ENCODE measurements at places on chromosomes 16 and 17. TPM values are rescaled to one million over a fixed set of nuclear protein-coding genes. Genes with fewer than 3 reads are reported as not detected.

Gene PRSS22
- 10.3 TPM for total RNA-seq

- peak overlapping the region; percentile 31 for H3K27ac ChIP-seq
- H3K4me3 ChIP-seq = no peak overlapping the region
- H3K27me3 ChIP-seq = no peaks in the 10 kb centered on the region
- H3K36me3 ChIP-seq = no peaks in the 10 kb centered on the region
- H3K4me1 ChIP-seq = no peaks in the 10 kb centered on the region
- peak; percentile 60 for DNase-seq
Observed at GRCh38 chr17:68646626-68647526, 45.7 kb upstream of the FAM20A start.

GRCh38 chr17:17398188-17398942 lies 78.4 kb upstream of the MED9 start:
- H3K27ac ChIP-seq = no peak overlapping the region
- H3K36me3 ChIP-seq = no peaks in the 10 kb centered on the region
- no peaks in the 10 kb centered on the region for H3K4me1 ChIP-seq
- no peaks in the 10 kb centered on the region for H3K27me3 ChIP-seq
- no peak overlapping the region for H3K4me3 ChIP-seq

GRCh38 chr16:56409195-56409594 lies 16.1 kb downstream of the AMFR start:
- no peak overlapping the region for H3K4me3 ChIP-seq
- DNase-seq = no peak
- H3K4me1 ChIP-seq = peaks cover 10% of the 10 kb centered on the region
- no peaks in the 10 kb centered on the region for H3K27me3 ChIP-seq
- peak overlapping the region; percentile 47 for H3K27ac ChIP-seq

- H3K27ac ChIP-seq = no peak overlapping the region
- H3K4me3 ChIP-seq = no peak overlapping the region
- DNase-seq = peak; percentile 30
- H3K36me3 ChIP-seq = no peaks in the 10 kb centered on the region
- H3K4me1 ChIP-seq = no peaks in the 10 kb centered on the region
Observed at GRCh38 chr17:15119968-15120367, 145.2 kb downstream of the PMP22 start.

GRCh38 chr16:11784038-11784369 lies 13.1 kb downstream of the ZC3H7A start:
- H3K4me3 ChIP-seq = no peak overlapping the region
- DNase-seq = no peak
- H3K36me3 ChIP-seq = peaks cover 13% of the 10 kb centered on the region

DNA sequence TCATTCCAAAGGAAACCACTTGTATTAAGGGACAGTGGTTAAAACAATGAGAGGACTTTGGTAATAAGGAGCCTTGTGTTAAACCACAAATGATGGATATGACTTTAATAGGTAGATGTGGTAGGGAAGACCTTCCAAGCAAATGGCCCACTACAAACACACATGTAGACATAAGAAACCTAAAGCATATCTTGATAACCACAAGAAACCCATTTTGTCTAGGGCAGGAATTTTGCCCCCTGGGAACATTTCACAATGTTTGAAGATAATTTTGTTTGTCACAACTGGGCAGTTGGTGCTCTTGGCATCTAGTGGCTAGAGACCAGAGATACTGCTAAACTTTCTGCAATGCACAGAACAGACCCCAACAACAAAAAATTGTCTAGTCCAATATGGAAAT lies 25.8 kb downstream of the KCNJ2 start:
- H3K4me1 ChIP-seq = no peaks in the 10 kb centered on the region
- no peak overlapping the region for H3K27ac ChIP-seq
- no peaks in the 10 kb centered on the region for H3K27me3 ChIP-seq

- H3K4me3 ChIP-seq = no peak overlapping the region
- H3K27me3 ChIP-seq = peaks cover 65% of the 10 kb centered on the region
- DNase-seq = no peak
Observed at GRCh38 chr16:66364959-66365306, 1.6 kb upstream of the CDH5 start.

DNA sequence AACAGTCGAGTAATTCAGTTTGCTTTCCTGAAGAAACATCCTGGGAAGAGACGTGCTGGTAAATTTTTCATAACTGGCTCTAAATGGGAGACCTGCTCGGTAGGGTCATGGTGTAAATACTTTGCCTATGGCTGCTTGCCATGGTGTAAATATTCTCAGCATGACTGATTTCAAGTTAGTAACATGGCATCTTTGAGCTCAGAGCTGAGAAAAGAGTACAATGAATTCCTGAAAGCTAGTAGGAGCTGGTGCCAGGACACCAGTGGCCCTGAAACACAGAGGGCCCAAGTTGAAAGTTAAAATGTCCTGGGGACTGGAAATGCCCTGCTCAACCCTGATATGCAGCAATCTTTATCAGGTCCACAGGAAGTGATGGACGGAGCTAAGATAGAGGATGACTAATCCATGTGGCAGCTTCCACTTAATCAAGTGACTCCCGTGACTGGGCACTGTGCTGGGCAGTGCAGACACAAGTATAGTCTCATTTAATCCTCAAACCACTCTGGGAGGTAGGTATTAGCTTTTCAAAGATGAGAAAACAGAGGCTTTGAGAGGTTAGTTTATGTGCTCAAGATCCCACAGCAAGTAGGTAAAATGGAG lies 130.1 kb upstream of the ADAMTS18 start:
- no peak for DNase-seq
- H3K36me3 ChIP-seq = no peaks in the 10 kb centered on the region
- no peak overlapping the region for H3K4me3 ChIP-seq
- no peaks in the 10 kb centered on the region for H3K4me1 ChIP-seq
- no peaks in the 10 kb centered on the region for H3K27me3 ChIP-seq

- no peak overlapping the region for H3K27ac ChIP-seq
- no peaks in the 10 kb centered on the region for H3K36me3 ChIP-seq
- no peak for DNase-seq
- no peak overlapping the region for H3K4me3 ChIP-seq
- H3K4me1 ChIP-seq = no peaks in the 10 kb centered on the region
Observed at GRCh38 chr16:73483934-73484711, 436.2 kb upstream of the ZFHX3 start.

Gene RABEP2
- 84.0 TPM for total RNA-seq

DNA sequence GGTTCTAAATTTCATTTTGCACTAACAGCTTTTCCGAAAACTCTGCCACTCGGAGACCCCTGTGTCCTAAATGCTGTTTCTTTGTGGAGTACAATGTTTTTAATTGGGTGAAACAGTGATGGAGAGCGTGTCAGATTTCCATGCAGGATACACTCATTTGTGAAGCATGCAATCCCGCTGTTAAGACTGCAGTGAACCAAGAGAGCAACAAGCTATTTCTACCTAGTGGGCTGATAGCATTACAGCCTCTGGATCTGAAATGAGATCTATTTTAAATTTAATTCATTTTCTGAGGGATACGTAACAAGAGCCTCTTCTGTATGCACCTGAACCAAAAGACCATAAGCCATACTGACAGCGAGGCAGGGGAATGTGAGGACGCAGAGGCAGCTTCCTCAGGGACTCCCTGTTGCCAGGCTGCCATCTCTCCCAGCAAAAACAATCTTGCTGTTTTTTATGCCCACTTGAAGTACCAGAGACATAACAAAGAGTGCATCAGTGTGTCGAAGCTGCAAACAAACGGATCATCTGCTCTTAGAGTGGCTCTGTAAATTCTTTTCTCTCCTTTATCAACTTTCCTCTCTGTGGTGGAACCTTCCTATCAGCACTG lies 199.9 kb upstream of the COX10 start:
- H3K4me3 ChIP-seq = no peak overlapping the region
- no peaks in the 10 kb centered on the region for H3K36me3 ChIP-seq
- H3K27ac ChIP-seq = no peak overlapping the region
- no peak for DNase-seq
- no peaks in the 10 kb centered on the region for H3K27me3 ChIP-seq

DNA sequence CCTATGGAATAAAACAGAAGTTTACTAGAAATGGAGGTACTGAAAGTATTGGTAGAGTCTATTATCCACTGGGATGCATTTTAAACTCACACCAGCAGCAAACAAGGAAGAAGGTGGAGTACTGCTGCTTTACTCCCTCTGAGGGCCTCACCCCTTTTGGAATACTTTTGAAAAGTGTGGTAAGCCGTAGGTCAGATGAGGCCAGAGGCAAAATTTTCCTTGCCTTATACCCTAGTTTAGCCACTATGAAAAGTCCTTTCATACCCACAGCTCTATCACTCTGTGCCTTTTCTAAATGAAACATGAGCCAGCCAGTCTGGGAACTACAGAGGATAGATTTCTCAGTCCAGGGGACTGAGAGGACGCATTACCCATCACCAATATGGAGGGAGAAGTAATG lies 14.0 kb downstream of the GDE1 start:
- no peaks in the 10 kb centered on the region for H3K27me3 ChIP-seq
- DNase-seq = peak; percentile 30
- no peak overlapping the region for H3K27ac ChIP-seq
- H3K4me1 ChIP-seq = peaks cover 19% of the 10 kb centered on the region

DNA sequence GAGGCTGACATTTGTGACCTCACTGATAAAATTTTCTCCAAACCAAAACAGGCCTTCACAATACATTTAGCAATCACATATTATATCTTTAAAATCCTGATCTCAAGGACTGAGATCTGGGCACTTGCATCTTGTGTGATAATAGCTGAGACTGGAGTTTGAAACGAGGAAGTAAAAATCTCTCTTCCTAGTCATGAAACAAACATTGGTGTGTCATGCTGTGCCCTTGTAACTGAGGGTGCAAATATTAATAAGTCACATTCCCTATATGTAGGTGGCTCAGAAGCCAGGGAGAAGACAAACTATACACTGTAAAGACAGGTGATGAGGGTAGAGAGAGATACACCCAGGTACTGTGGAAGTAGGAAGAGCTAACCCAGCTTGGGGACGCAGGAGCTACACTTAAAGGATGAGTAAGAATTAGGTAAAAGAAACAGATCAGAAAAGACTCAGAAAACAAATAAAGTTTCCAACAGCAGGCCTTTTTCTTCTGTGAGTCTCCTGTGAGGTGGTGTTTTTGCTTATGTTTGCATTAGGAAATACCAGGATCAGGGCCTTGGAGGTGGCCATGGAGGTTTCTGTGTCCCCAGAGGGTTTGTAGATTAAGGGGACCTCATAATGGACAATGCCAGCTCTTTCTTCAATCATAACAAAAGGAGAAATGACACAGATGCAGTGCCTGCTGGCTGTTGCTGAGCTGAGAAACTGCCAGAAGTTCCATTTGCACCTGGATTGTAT lies 335.7 kb downstream of the GRIN2A start:
- no peak overlapping the region for H3K4me3 ChIP-seq
- no peaks in the 10 kb centered on the region for H3K27me3 ChIP-seq
- H3K36me3 ChIP-seq = no peaks in the 10 kb centered on the region

Gene TBC1D3E
- total RNA-seq = not detected

Gene PHB1
- total RNA-seq = 76.7 TPM

DNA sequence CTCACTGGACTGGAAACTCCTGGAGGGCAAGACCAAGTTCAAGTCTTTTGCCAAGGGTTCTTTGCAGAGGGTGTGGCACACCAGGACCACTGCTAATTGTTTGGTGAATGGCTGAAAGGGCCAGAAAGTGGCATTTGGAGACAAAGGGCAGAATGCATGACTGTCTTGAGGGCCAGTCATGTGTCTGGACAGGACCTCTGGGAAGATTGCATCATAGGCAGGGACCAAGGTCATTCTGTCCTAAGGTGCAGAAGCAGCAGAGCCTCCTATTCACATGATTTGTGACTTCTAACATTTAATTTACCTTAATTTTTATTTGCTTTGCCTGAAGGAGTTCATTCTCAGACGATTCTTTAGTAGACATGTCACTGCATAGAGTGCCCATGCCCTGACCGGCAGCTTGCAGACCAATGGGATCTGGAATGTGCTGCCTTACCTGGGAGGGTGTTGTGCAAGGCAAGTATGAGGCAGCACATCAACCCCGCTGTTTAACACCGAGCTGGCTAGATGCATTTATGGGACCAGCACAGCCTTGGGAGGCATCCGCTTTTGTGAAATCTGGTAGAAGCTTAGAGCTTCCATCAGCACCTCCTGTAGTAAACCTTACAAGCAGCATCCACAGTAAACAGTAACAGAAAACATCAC lies 62.3 kb upstream of the MAF start:
- H3K4me3 ChIP-seq = no peak overlapping the region
- no peaks in the 10 kb centered on the region for H3K27me3 ChIP-seq
- peaks cover 4% of the 10 kb centered on the region for H3K4me1 ChIP-seq
- no peak for DNase-seq

GRCh38 chr16:10945065-10945787 lies 862 bp downstream of the CLEC16A start:
- peak overlapping the region; percentile 99 for H3K4me3 ChIP-seq
- no peaks in the 10 kb centered on the region for H3K27me3 ChIP-seq
- H3K27ac ChIP-seq = peak overlapping the region; percentile 92

GRCh38 chr17:36851250-36851649 lies 86.0 kb upstream of the LHX1 start:
- no peak for DNase-seq
- no peaks in the 10 kb centered on the region for H3K4me1 ChIP-seq
- no peak overlapping the region for H3K4me3 ChIP-seq
- peaks cover 4% of the 10 kb centered on the region for H3K27me3 ChIP-seq
- H3K36me3 ChIP-seq = no peaks in the 10 kb centered on the region

- H3K4me1 ChIP-seq = peaks cover 40% of the 10 kb centered on the region
Observed at GRCh38 chr17:47942096-47942510, 732 bp downstream of the PNPO start.

DNA sequence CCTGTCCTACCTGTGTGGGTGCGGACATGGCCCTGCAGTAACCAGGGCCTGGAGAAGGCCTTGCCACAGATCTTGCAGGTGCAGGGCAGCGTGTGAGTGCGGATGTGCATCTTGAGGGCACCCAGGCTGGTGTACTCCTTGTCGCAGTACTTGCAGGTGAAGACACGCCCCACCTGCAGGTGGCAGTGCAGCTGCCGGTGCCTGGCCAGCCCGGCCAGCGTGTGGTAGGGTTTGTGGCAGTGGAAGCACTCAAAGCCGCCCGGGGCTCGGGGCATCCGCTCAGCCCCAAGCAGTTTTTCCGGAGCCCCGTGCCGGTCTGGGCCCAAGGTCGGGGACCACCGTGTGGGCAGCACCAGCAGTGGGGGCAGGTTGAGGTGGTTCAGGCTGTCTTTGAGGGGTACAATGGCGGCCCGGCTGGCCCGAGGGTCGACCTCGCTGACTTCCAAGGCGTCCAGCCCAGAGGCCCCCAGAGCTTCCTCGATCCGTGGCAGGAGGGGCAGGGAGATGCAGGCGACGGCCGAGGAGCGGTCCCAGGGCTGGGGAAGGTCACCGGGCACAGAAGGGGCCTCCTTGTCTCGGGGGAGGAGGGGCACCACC lies 5.1 kb downstream of the SNAI3 start:
- H3K4me1 ChIP-seq = peaks cover 28% of the 10 kb centered on the region
- peaks cover 28% of the 10 kb centered on the region for H3K27me3 ChIP-seq
- no peak overlapping the region for H3K4me3 ChIP-seq
- H3K36me3 ChIP-seq = no peaks in the 10 kb centered on the region

Gene SCNN1B
- total RNA-seq = 13.4 TPM
